ENCODE measurements at places on chromosomes 12 and 14.

DNA sequence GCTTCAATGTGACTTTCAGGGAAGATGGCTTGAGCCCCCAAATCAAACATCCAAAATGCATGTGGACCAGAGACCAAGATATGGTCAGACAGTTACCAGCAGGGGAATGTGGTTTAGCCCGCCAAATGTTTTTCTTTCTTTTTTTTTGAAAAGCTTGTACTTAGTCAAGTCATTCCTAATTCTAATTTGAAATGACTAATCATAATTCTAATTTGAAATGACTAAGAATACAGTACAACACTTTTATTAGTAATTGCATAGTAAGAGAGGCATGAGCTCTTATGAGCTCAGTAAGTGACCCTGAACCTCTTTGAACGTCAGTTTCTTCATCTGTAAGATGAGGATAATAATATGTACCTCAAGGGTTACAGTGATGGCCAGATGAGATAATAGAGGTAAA is 72.4 kb downstream of the HECTD4 start:
- no peak for DNase-seq

- no peak for DNase-seq
These were observed 119.6 kb downstream of the PLXNC1 start for GRCh38 chr12:94267921-94268471.

DNA sequence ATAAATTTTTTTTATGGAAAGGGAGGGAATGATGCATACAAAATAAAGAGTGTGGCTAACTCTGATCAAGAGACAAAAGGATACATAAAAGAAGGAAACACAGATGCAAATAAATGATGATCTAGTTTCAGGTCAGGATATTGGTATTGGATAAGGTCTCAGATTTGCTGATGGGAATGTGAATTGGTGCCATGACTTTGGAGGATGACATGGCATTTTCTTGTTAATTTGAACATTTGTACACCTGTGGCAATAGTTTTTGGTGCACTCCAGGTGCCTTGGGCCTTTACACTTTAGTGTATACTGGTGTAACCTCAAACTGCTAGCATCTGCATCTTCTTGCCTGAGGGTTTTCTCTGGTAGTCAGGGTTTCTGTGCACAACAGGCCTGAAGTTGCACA is 279.3 kb downstream of the TMEM121 start:
- no peak for DNase-seq

GRCh38 chr14:67441256-67441655 is 29.3 kb upstream of the PLEK2 start:
- no peak for DNase-seq

- DNase-seq = no peak
These were observed 99.3 kb downstream of the EEA1 start for GRCh38 chr12:92829686-92830282.

DNA sequence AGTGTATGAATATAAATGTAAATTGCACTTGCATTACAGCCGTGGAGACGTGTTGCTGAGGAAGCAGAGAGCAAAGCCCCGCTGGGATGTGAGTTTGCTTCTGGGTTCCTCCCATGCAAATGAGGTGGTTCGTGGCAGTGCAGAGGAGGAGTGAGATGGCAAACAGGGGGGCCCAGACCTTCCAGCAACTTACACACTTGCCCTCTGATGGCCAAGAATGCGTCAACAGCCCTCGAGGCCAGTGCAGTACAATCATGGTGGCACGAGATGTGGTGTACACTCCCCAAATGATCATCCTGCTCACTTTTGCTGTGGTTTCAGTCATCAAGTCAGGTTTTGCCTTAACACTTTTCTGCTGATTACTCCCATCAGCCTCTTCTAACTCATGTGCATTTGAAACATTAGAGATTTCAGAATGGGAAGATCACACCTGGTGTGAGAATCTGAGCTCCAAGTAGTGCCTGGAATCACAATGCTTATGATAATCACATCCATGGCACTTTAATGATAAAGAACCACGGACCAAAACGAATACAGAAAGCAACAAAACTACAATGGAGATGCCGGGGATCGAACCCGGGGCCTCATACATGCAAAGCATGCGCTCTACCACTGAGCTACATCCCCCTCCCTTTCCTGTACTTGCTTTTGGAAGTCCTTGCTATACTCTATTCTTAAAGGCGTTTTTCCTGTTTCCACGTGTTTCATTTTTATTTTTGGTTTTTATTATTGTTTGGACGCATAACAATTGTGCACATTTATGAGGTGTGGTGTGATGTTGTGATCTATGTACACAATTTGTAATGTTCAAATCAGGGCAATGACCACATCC is 7.0 kb upstream of the UBC start:
- DNase-seq = peak; percentile 40

- DNase-seq = no peak
These were observed 119.6 kb upstream of the DIO3 start for GRCh38 chr14:101441710-101442109.

DNA sequence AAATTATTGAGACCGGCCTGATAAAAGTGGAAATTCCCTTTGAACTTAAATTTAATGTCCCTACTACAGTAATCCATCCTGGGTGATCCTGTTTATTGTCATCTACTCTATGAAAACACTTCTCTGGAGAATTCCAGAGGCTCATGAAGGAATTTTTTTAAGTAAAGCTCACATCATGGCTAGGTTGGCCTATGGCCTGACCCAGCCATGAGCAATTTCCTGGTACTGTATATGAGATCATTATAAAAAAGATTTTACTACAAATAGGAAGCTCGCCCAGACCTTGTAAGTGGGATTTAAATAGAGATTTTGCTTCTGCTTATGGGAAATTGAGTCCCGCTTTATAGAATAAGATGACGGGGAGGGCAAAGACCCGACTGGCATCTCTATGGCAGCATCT is 215.5 kb downstream of the DPF3 start:
- no peak for DNase-seq

GRCh38 chr14:104579507-104579906 is at the start of gene C14orf180:
Gene C14orf180, plus strand, starts transcription at chr14:104579764. Its CDS starts 6,667 bp downstream, at chr14:104586431.
- DNase-seq = no peak

DNA sequence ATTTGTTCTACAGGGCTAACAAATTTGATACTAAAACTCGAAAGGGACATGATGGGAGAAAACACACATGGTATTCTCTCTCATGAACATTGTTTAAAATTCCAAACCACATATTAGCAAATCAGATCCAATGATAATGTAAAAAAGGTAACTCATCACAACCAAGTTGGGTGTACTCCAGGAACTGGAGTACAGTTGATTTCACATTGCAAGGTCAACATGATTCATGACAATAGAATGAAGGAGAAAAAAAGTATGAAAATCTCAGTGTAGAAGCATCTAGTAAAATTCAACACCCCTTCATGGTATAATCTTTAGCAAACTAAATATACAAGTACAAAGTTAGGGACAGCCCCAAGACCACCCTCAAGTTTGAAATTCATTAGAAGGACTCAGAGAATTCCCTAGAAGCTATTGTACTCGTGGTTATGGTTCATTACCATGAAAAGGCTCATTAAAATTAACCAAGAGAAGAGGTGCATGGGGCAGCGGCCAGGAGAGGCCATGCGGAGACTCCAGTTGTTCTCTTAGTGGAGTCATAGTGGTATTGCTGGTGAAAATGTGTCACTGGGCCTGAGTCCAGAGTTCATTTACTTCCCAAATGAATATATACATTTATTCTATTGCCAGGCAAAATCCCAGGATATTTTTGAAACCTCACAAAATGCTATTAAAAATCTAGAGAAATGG is 3.1 kb upstream of the CDCA4 start:
- DNase-seq = no peak

GRCh38 chr12:78680596-78680995 is 184.0 kb upstream of the SYT1 start:
- no peak for DNase-seq

DNA sequence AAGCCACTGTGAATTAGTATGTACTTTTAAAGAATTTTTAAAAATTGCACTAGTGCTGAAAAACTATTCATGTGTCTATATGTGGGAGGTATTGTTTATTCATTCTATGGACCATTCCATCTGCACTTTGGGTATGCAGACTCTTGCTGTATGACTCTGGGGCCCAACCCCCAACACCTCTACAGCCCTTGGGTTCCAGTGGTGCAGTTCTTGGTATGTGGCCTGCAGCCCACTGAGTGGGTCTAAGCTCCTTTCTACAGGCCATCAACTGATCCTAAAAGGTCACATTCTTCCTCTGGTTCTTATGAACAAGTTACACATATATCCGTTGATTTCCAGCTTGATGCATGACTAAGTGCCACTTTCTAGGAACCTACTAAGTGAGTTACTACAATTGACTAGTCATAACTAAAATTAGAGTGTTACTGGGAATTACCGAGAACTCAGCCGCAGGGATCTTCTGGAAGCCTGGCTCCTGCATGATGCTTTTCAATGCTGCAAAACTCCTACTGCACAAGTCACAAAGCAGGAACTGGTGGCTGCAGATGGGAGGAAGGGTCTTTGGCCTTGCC is 62.4 kb upstream of the MED13L start:
- DNase-seq = no peak

GRCh38 chr12:95282266-95282665 is 64.7 kb downstream of the VEZT start:
- DNase-seq = no peak

GRCh38 chr14:75383721-75384120 is 44.1 kb upstream of the JDP2 start:
- DNase-seq = no peak

- no peak for DNase-seq
These were observed 13.7 kb downstream of the ATXN7L3B start for GRCh38 chr12:74551291-74551690.

- no peak for DNase-seq
These were observed 52.1 kb upstream of the PPFIA2 start for GRCh38 chr12:81811061-81811777.

DNA sequence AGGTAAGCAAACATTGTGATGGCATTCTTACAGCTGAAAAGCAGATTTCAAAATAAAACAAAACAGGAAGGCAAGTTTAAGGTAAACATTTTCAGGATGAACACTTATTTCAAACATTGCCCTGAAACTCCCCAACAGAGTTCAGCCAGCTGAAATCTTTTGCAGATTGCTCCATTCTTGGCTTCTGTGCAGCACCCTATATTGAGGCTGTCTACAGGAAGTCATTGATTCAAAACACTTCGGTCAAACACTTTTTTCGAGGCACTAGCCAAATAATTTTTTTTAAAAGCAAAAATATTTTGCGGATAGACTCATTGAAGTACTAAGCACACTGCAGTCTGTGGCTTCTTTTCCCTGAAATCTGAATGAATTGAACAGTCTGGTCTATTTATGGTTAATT is 318.1 kb upstream of the PDE3A start:
- no peak for DNase-seq

All from stimulated activated CD8-positive, alpha-beta memory T cell treated with anti-CD3 and anti-CD28 coated beads, Interleukin-12 subunit alpha, Interleukin-12 subunit beta, amount 100 ng/mL, for 1 hour (primary cell).